Tongue (tissue), 3 donors: ENCODE measurements at places on chromosomes 6 and 20.
A peak's percentile ranks its signal among the peaks of the same experiment; 100 is the strongest.

DNA sequence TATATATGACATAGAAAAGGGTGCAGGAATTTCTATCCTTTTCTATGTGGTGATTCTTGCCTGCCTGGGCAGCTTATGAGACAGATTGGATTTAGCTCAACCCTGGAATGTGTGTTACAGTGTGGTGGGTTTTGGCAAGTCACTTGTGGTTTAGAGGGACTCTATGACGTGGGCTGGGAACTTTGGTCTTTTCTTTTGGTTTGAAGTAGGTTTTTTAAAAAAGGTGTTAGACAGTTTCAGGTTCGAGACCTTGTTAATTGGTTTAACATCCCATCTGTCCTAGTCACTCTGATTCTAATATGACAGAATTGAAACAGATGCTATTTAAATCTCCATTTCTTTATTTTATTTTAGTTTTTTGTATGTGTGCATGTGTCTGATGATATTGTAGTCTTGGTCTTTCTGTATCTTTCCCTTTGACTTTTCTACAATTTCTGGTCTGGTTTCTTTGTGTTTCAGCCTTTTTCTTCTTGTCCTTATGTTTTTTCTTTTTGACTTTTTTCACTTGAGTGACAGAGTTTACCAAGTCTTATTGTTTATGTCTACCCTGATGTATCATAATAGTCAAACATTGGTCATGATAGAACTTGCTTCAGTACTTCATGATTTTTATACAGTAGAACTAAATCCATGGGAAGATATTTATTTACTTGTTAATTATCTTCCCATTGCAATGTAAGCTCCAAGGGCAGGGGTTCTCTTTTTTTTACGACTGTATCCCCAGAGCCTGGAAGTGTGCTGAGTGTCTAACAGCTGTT lies 174.3 kb downstream of the CDKAL1 start:
- no peak for DNase-seq

DNA sequence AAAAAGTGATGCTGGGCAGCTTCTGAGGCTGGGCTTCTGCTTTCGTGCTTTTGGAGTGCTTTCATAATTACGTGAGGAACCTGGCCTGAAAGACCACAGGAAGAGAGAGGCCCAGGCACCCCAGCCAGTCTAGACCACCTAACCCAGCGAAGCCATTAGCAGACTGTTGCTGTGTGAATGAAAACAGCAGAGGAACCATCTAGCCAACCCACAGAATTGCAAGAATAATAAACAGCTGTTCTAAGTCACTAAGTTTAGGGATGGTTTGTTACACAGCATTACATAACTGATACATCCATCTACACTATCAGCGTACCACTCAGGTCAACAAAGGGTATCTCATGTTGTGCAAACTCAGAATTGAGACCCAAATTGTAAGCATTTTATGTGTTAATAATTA lies 34.5 kb downstream of the FGD2 start:
- DNase-seq: no peak

GRCh38 chr6:140463312-140463710 lies 1088.9 kb upstream of the CITED2 start:
- DNase-seq: peak; percentile 14

GRCh38 chr6:136427378-136427717 lies 122.9 kb downstream of the MAP7 start:
- no peak for DNase-seq

- no peak for DNase-seq
These were observed 92.2 kb upstream of the TENT5A start for GRCh38 chr6:81844686-81845085.

DNA sequence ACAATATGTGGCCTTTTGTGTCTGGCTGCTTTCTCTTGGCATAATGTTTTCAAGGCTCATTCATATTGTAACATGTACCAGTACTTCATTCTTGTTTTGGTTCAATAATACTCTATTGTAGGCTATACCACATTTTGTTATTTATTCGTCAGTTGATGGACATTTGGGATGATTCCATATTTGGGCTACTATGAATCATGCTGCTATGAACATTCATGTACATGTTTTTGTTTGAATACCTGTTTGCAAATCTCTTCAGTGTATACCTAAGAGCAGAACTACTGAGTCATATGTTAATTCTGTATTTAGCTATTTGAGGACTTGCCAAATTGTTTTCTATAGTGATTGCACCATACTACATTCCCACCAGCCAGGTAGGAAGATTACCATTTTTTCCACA lies 259.9 kb downstream of the GMPR start:
- DNase-seq: no peak

DNA sequence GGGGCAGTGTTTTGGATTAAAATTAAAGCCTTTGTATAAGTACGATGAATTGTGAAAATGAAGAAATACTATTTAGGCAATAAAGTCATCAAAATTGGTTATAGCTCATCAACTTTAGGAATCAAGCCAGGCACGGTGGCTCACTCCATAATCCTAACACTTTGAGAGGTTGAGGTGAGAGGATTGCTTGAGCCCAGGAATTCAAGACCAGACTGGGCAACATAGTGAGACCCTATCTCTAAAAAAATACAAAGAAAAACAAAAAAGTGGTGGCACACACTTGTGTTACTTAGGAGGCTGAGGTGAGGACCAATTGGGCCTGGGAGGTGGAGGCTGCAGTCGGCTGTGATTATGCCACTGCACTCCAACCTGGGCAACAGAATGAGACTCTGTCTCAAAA lies 8.5 kb upstream of the RHAG start:
- no peak for DNase-seq

- DNase-seq: no peak
These were observed 143.9 kb upstream of the SHLD1 start for GRCh38 chr20:5606350-5606749.

DNA sequence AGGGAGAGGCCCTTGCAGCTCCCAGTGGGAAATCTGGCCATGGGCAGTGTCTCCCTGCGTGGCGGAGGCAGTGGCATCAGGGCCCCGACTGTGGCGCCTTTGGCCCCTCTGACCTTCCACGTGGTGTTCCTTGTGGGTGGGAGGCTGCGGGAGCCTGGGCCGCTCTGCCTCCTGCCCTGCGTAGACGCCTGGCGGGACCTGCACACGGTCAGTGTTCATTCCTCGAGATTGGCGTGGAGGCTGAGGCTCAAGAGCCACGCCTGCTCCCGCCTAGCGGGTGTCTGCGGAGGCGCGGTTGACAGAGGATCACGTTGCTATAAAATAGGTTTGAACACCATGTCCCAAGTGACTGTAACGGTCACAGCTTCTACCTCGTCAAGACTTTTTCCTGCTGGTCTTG lies 14.0 kb downstream of the COL9A3 start:
- no peak for DNase-seq

GRCh38 chr20:61424628-61425420 lies 172.8 kb downstream of the CDH4 start:
- no peak for DNase-seq

- peak; percentile 72 for DNase-seq
These were observed 8.1 kb upstream of the TSPYL1 start for GRCh38 chr6:116287689-116288282.

- DNase-seq: peak; percentile 69
These were observed 110.9 kb downstream of the HFE start for GRCh38 chr6:26197933-26198721.

DNA sequence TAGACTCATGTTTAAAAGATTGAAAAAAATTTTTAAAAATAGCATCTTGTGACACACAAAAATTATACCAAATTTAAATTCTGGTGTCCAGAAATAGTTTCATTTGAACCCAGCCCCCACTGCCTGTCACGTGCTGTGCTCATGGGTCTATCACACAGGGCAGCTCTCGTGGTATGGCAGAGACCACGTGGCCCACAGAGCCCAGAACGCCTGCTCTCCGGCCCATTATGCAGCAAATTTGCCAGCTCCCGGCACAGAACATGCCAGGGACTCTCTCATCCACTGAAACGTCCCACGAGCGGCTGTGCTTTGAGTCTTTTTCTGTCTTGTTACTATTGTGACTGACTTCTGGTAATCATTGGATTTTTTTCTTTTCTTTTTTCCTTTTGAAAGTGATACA lies 224.3 kb downstream of the TTLL2 start:
- DNase-seq: no peak

DNA sequence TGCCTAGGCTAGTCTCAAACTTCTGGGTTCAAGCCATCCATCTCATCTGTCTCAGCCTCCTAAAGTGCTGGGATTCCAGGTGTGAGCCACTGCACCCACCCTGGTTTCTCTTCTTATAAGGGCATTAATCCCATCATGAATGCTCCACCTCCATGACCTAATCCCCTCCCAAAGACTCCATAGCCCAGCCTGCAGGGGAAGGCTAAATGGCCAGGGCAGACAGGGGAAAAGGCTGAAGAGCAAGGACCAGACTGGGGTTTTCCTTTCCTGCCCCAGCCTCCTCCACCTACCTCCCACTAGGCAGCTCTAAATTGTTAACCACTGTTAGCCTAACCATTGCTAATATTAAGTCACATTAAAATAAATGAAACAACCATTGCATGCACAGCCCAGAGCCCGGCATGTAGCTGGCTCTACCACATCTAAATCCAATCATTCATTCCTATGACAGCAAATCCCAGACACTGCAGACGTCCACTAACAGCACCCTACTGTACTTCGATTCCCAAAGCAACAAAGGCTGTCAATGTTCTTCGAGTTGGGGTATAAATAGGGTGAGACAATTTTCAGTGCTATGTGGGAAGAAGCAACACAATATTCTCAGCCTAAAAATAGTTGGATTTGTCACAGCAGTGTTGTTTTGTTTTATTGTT lies 243.2 kb upstream of the ARID1B start:
- no peak for DNase-seq

DNA sequence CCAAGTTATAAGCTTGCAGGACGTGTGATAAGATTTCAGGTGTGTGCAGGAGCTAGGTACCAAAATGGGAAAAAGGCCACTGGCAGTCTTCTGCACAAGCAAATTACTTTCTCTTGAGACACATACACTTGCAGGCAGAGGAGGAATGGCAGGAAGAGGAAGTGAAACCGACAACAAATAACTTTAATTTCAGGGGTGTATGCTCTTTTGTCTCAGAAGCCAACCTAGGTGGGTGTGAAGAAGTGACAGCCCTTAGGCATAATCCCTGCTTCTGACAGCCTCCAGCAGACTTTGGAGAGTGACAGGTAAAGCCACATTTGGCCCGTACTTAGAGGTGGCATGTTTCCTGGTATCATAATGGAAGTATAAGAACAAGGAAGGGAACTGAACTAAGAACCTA lies 118.8 kb upstream of the TRAF3IP2 start:
- no peak for DNase-seq

DNA sequence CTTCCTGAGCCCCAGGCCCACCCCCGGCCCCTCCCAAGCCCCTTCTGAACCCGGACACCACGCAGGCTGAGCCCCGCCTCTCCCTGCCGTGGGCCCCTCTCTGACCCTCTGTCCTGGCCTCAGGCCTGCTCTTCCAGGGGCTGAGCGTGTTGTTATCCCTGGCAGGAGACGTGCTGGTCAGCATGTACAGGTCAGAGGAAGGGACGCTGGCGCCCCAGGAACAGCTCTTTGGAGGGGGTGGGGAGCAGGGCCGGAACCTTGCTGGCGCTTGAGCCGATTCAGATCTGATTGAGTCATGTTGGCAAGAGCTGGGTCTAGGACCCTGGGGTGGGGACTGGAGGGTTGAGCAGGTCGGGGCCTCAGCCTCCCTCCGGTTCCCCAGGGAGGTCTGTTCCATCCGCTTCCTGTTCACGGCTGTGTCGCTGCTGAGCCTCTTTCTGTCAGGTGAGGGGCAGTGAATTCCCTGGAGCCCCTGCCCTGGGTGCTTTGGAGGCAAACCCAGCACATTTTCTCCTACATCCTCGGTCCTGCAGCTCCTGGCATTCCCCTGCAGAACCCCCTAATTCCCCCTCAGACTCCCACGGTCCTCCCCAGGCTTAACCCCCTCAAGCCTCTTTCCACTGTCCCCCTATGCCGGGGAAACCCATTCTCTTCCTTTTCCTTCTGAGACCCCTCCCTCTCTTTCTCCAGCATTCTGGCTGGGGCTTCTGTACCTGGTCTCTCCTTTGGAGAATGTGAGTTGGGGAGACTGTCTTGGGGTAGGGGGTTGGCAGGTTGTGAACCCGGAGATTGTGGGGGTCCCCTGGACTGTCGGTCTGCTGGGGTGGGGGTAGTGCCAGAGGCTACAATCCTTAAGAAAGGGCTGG lies 2.0 kb downstream of the SPAG4 start:
- DNase-seq: peak; percentile 45

DNA sequence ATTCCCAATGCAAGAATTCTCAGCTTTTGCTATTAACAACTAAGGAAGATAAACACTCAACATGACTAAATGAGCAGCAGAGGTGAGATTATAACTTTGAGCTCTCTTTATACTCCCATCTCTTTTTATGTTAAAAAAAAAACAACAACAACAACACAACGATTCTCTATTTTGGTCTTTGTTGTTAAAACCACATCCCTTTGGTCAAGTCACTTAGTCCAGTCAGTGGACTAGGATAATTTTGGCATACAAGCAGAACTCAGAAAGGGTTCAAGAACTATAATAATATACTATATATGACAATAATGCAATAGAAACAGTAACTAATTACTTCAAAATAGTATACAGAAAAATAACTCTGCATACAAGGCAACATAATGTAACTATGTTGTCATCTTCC lies 312.4 kb downstream of the RNGTT start:
- DNase-seq: no peak

- DNase-seq: peak; percentile 87
These were observed at the start of gene SIRPA for GRCh38 chr20:1894951-1895673. Gene SIRPA, plus strand, starts transcription at chr20:1895407. Its CDS starts 41 bp downstream, at chr20:1895448.

DNA sequence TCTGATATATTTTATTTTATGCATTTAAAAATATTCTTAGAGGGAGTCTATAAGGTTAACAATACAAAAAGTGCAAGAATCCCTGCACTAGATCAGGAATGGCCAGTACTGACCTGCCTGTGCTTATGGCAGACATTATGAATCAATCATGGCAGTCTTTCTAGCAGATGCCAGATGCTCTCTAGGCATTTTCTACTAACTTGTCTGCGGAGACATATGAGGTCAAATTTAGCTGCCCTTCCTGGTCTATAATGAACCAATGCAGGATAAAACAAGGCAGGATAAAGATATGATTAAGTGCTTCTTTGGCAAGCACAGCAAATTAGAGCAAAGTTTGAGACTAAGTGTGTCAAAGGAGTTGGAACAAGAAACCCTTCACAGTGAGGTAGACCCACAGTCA lies 46.6 kb upstream of the RNF24 start:
- DNase-seq: no peak

DNA sequence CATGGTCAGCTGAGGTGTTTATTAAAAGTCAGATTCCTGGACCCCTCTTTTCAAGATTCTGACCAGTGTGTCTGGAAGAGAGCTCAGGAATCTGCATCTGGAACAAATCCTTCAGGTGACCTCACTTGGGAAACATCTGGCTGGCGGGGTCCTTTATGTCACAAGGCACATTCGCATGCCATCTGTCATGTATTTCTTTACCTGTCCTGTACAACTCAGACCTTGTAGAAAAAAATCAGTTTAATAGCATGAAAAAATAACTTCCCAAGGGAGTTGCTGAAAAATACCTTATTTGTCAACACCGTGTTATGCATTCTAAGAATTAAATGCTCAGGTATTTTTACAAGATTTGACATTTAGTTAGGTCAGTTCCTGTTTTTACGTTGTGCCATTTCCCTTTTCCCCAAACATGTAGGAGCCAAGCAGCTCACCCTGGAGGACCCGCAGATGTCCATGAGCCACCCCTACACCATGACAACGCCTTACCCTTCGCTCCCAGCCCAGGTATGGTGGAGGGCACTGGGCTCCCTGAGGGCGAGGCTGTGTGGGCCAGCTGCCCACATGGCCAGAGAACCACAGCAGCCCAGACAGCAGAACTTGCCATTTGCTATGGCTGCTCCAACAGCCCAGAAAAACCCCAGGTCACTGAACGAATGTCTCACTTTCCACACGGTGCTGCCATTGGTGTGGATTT lies 4.0 kb downstream of the IRF4 start:
- DNase-seq: no peak
